NCI-H2171 treated with DMSO at 0.1 percent for 48 hours (cell line): ENCODE measurements at places on chromosomes 4 and X.

DNA sequence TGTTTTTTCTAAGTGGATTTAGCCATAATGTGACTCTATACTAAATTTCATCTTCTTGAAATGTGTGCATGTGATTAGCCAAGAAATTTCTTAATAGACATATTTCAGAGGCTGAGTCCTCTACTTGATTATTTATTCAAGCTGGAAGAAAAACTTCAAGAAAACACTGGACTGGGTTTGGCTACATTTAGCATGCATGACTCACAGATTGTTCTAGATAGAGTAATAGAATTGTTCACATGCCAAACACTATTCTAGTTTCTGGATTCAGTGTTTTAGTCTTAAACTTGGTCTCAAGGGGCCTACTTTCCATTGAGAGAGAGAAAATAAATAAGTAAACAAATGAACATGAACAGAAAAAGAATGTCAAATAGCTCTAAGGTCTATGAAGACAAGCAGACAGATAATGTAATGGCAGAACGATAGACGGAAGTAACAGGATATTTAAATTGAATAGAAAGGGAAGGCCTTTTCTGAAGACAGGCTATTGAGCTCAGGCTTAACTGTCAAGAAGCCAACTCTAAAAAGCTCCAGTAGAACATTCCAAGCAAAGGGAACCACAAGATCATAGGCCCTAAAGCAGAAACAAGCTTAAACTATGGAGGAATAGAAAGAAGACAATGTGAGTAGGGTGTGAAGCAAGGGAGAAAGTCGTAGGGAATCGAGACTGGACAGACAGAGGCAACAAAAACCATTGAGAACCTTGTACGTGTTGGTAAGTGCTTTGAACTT lies 104.6 kb downstream of the TMEM144 start:
- DNase-seq, result no peak

- no peak for DNase-seq
These were observed 28.7 kb downstream of the TMEM31 start for GRCh38 chrX:103739421-103739820.

- no peak for DNase-seq
These were observed 516.8 kb downstream of the CFAP47 start for GRCh38 chrX:36436361-36436760.

DNA sequence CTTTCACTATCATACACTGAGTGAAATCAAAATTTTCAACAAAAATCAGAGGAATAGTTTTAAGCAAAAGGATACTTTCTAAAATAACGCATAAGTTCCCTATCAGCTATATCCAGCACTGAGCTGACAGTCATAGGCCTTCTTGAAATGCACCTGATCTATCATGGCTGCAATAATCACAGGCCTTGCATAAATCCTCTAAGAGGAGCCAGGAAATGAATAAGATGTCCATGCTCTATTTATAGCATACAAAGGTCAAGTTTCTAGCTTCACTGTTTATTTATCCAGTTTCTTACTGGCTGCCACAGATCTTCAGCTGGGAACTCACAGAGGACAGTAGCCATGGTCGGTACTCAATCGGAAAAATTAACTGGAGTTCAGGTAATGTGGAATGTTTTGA lies 235.9 kb upstream of the DMD start:
- no peak for DNase-seq

- no peak for DNase-seq
These were observed 26.7 kb downstream of the DTHD1 start for GRCh38 chr4:36308150-36308549.

- no peak for DNase-seq
These were observed 505.6 kb downstream of the GRID2 start for GRCh38 chr4:92809381-92809780.

- no peak for DNase-seq
These were observed 13.1 kb downstream of the FNIP2 start for GRCh38 chr4:158781963-158782362.

DNA sequence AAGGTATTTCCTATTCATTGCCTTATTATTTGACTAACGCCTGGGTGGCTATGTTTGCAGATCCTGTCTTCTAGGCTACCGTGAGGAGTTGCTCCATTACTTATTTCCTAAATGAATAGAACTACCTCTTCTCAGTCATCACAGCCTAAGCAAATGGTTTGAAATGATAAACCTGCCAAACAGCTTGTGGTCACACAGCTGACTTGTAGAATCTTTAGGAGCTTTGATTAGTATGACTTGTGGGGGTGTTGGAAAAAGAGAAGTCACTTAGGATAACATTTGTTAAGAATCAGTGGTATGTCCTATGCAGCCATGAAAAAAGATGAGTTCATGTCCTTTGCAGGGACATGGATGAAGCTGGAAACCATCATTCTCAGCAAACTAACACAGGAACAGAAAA lies 169.3 kb downstream of the PPARGC1A start:
- DNase-seq, result no peak
